ENCODE measurements at places on chromosomes 16 and 17.

DNA sequence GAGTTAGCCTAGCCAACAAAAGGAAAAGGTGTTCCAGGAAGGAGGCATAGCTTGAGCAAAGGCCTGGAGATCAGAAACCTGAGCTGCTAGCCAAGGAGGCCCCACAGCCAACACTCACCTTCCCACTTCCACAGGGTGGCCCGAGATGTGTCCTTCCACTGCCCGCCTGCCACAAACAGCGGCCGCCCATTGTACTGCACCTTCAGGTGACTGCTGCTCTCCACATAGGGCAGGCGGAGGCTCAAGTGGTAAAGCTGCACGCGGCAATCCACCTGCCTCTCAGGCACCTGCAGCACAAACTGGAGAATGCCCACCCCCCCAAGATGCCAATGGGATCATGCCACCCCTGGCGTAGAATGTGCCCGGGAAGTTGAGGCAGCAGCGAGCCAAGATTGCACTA, 111.5 kb downstream of the RMI2 start:
- DNase-seq: no peak

DNA sequence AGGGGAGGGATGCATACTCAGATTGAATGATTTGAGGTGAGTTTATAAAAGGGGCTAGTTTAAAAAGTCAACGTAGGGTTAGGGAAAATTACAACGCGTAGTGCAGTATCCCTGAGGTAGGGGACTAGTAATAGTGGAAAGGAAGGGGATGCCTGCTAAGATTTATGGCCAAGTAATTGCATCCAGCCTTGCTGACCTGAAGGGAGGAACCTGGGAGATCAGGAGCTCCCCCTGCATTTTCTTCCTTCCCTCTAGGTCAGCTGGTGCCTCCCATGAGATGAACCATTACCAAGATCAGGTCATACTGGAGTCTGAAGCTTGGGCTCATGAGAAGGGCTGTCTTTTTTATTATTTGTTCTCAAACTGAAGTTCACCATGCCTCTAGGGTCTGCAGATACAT, 606.6 kb downstream of the TMEM114 start:
- DNase-seq: no peak

DNA sequence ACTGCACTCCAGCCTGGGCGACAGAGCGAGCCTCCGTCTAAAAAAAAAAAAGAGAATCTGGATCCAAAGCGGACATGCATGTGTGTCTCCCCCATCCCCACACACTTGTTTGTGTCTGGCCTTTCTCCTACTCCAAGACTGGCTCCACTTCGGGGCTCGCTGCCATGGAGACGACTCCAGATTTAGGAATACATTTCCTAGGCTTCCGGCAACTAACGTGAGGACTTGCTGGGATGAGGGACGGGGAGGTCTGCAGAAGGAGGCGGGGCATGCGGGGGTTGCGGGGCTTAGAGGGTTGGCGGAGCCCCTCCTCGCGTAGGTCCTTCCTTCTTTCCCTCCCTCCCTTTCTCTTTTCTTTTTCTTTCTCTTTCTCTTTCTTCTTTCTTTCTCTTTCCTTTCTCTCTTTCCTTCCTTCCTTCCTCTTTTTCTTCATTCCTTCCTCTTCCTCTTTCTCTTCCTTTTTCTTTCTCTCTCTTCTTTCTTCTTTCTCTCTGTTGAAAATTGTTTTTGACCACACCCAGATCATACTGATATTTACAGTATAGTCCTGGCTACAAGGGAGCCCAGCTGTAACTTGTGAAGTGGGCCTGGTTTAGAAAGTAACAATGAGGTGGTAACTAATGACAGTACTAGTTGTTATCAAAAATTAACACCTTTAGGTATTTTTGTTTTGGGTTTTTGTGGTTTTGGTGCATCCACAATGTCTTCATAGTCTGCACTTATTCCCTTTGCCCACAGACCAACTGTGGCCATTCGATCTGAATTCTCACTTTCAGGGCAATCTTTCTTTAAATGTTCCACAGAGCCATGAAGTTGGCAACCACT, 25.2 kb downstream of the MIS12 start:
- DNase-seq: no peak

- no peak for DNase-seq
Observed at GRCh38 chr17:29566473-29567303, at the start of gene ABHD15. ABHD15 (minus strand) TSS chr17:29567037; CDS start chr17:29566966, 71 bp downstream.

GRCh38 chr16:66569131-66569530, 2.9 kb downstream of the CMTM1 start:
- no peak for DNase-seq

DNA sequence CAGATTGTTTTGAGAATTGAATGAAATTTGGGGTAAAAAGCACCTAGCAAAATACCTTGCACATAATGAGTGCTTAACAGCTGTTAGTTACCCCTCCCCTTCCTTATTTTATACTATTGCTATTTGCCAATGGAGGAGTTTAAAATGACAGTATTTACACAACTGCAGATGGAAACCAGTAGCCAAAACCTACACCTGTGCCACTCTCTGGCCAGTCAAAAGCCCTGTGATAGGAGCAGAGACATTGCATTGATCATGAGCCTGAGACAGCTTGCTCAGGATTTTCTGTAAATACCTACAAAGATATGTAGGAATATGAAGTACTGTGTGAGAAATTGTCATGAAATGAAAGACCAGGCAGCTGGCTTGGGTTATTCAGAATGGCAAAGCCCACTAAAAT, 115.3 kb upstream of the HLF start:
- DNase-seq: no peak

DNA sequence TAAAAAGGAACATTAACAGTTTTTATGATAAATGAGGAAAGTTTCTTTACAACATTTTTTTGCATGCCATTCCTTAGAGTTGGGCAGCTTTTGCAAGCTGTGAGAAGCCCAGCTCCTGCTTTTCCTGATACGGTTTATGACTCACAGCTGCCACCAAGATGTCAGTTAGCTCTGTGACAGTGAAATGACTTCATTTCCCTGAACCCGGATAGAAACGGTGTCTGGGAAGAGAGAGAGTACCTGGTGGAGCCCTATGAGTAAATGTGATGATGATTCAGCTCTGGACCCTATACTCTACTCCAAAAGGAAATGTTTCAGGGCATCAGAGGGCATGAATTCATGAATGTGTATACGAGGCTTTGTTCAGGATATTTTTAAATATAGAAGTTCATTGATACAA, 366.3 kb upstream of the HSBP1 start:
- DNase-seq: no peak

DNA sequence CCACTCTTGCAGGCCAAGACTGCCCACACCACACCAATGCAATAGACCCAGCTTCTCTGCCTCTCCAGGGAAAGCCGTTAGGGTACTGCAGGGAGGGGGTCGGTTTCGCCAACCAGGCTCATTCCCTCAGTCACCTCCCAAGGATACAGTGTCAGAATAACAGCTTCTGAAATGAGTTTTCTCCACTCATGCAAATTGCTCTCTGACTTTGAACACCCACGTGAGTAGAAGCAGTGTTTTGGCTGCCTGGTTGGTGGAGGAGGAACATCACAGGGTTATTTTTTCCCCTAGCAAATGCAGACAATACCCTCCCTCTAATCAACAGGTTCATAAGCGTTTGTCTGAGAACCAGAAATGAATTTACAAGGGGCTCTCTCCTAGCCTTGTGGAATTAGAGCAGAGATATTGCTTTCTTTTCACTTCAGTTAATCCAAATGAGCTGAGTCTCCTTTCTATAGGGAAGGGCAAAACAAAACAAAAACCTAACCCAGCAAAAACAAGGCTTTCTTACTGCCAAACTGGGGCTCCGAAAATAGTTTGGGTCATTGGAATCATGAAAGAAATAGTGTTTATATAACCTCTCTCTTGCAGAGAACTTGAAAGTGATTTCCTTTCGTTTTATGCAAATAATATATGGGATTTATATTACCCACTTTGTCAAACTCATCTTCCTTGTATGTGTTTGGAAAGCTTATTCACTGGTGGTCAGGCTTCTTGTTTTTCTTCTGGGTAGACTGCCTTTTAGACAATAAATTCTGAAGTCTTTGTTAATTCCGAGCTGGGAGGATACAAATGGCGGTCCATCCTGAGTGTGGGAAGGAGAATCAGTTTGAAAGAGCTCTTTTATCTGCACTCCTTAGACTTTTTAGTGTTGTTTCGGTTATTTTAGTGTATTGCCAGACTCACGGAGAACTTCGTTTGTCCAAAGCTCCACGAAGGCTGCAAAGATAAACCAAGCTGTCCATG, 229.9 kb downstream of the MSI2 start:
- no peak for DNase-seq

DNA sequence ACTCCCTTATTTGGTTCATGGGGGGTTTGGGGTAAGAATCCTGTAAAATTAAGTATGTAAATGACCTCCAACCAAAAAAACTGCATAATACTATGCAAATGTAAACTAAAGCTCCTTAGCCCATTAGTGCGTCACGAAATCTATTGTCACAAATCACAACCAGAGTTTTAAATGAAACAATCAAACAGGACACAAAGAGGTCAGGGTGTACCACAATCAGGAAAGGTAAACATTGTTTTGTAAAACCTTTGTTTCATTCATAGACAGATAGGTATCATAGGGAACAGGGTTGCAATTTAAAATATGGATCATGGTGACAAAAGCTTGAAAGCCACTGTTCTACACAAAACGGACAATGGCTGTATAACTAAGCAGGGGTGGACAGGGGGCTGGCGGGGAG, 61.0 kb downstream of the ARHGAP17 start:
- no peak for DNase-seq

DNA sequence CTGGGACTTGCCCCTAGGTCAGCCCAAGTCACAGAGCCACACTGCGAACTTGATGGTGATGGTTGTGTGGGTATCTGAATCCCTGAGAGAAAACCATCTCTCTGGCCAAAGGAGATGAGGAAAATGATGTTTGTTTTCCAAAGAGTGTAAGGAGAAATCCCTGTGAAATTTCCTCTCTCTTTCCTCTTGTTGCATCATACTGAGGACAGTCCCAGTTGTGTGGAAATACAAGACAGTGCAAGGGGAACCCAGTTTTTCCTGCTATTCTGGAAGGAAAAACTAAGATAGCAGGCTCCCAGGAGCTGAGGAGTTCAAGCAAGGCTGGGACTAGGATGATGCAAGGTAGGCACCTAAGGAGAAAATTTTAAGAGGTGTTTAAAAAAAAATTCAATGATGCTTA, 86.8 kb upstream of the TOM1L1 start:
- DNase-seq: no peak

DNA sequence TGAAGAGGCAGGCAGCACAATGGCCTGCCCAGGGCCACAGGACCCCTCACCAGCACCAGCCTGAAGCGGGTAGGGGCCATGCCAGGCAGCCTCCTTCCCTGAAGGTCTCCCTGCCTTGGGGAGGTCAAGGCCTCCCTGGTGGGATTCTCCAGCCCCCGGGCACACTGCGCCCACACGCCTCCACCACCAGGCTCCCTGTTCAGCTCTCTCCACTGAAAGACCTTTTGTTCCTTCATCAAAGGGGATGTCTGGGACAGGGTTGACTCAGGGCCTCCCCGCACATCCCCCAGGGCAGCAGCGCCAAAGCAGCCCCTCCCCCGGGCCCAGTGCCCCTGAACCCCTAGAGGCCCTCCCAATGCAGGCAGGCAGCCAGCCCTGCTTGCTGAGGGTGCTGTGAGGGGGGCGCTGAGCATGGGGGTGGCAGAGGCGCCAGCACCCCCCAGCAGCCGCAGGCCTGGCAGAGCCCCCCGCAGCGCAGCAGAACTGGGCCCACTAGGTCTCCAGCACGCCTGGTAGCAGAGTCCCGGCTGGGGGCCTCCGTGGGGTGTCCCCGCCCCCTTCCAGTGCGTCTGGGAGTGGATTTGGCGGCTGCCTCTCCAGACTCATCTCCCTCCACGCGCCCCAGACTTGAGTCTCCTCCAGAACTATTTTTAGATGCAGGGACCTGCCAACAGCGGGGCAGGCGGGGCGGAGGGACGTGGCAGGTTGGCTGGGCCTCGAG, 13.1 kb downstream of the BCAR1 start:
- DNase-seq: no peak

DNA sequence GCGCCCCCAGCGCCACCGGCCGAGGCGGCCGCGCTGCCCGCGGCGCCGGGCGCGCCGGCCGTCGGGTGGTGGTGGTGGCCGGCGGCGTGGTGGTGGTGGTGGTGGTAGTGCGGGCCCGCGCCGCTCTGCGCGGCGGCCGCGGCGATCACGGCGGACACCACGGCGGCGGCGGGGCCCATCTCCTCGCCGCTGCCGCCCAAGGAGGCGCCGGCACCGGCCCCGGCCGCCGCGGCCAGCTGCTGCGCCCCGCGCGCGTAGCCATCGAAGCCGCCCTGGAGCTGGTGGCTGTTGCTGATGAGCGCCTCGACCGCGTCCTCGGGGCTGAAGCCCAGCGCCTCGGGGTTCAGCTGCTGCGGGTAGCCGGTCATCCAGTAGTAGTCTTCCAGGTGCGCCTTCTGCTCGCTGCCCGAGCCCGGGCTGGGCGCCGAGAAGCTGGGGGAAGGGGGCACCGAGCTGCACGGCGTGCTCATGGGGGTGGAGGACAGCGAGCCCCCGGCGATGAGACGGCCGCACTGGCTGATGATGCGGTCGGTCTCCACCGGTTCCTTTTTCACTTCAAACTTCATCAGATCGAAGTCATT, 1.2 kb downstream of the MAF start:
- no peak for DNase-seq

- no peak for DNase-seq
Observed at GRCh38 chr17:6668727-6669425, 17.3 kb downstream of the C17orf100 start.

GRCh38 chr16:34802396-34802795, 1343.0 kb downstream of the TP53TG3F start:
- no peak for DNase-seq

DNA sequence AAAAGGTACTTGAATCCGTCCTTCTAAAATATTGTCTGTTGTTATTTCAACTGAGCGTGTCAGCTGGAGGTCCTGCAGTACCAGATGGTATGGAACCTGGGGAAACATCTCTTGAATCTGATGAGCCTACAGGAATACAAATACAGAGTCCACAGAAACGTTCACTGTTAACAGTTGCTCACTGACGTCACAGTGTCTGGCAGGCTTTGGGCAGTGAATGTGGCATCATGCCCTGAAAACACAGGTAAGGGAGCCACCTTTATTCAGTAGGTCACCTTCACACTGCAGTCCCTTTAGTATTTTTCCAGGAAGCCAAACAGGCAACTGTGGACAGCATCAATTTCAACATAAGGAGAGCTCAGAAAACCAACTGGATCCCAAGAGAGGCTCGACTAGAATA, 56.1 kb downstream of the AMFR start:
- DNase-seq: no peak

- DNase-seq: no peak
Observed at GRCh38 chr16:1281517-1281916, 25.6 kb downstream of the TPSD1 start.

GRCh38 chr17:61904094-61904710, 23.6 kb downstream of the INTS2 start:
- no peak for DNase-seq

DNA sequence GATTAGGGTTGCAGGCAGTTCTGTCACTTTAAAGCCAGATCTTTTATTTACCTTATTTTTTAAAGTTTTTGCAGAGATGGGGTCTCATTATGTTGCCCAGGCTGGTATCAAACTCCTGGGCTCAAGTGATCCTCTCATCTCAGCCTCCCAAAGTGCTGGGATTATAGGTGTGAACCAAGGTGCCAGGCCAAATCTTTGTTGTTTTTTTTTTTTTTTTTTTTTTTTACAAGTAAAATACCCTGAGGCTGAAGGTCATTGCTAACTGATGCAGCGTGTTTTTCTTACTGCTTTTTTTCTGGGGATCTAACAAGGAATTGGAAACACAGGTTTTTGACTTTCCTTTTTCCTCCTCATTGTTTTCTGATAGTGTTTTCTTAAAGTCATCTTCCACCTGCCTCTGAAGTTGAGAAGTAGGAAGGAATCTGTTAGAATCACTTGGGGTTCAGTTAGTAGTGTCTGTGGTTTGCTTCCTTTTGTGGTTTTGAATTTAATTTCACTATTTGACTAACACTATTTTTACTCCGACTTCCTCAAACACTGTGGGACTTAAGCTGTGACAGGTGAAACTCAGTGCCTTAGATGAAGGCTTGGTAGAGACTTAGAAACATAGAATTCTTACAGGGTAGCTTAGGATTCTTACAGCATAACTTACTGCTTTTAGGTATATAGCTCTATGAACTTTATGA, 22.2 kb downstream of the CLTC start:
- no peak for DNase-seq

All from HS-5 (cell line).